ENCODE measurements at places on chromosomes 1 and 21.

DNA sequence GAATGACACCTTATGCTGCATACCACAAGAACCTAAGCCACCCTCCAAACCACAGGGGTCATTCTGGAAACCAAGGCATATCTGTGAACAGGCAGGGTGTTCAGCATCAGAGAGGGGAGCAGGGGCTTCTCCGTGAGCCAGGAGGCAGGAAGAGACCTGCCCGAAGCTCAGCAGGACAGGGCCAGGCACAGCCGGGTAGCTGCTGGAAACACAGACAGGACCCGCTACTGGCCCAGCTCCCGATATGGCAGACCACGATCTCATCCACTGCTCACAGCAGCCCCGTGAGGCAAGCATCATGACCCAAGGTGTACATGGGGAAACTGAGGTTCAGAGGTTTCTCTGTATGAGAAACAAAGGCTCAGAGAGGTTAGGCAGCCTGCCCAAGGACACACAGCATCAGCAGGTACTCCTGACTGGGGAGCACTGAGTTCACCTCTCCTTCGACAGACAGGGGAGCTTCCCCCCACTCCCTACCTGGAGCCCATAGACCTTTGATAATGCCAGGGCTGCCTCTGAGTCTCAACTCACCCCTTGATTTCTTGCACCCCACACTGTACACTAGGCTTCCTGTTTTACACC, 317.7 kb downstream of the MATN1 start:
- no peak for DNase-seq

GRCh38 chr1:207827488-207827830, 75.6 kb downstream of the CD46 start:
- DNase-seq: no peak

DNA sequence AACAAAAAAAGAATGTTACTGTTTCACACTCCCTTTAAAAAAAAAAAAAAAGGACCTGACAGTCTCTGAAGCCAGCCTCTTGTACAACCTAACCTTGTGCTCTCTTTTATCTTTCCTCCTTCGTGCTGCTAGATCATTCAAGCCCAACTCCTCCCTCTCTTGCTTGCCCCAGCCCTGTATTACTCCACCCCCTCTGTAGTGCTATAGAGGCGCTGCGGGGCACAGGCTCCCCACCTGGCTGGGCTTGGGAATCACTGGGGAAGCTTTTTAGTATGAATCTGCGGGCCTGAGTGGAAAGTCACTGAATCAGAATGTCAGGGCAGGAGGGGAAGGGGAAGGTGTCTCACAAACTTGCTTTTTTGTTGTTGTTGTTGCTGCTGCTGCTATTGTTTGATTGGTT, 383.7 kb upstream of the CAMK1G start:
- DNase-seq: no peak

- no peak for DNase-seq
Measured at GRCh38 chr1:38455829-38456530, 403.6 kb downstream of the RRAGC start.

GRCh38 chr21:35559128-35559828, 501.0 kb downstream of the SETD4 start:
- DNase-seq: no peak

GRCh38 chr1:2376931-2377672, 14.3 kb downstream of the MORN1 start:
- DNase-seq: no peak

DNA sequence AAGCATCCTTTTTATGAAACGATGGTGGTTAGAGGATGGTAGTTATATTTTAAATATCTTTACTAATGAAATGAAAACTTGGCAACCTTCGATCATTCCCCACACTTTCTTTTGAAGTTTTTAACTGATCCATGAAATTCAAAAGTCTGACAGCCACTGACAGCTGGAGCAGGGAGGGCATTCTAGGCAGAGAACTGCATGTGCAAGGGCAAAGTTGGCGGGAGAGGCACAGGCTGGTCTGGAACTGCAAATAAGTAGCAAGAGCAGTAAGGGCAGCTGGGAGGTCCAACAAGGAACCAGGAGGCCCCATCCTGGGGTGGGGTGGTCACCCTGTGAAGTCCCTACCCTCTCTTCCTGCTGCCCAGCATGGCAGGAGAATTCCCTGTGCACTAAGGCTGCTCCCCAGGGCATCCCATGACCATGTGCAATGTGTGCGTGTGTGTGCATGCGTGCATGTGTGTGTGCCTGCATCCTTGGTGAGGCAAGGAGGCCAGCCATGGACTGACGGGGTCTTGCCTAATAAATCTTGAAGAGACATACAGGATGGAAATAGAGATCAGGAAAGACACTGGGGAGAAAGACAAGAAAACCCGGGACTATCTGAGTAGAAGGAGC, 33.1 kb upstream of the FOXO6 start:
- no peak for DNase-seq

DNA sequence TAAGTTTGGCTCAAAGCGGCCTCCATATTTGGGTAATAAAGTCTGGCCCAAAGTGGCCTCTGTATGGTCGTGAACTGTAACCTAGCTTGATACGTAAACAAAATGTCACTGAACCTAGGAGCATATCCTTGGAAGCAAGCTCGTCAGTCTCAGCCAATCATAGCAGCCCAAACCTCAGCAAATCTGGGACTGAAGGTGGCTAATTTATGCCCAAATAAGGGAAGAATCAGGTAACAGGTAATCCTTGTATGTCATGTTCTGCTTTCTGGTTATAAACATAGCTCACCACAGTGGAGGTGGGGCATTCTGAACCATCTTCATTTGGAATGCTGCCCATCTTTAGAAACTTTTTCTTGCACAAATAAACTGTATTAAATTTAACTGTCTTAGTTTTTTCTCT, 281.1 kb downstream of the TTLL7 start:
- no peak for DNase-seq

DNA sequence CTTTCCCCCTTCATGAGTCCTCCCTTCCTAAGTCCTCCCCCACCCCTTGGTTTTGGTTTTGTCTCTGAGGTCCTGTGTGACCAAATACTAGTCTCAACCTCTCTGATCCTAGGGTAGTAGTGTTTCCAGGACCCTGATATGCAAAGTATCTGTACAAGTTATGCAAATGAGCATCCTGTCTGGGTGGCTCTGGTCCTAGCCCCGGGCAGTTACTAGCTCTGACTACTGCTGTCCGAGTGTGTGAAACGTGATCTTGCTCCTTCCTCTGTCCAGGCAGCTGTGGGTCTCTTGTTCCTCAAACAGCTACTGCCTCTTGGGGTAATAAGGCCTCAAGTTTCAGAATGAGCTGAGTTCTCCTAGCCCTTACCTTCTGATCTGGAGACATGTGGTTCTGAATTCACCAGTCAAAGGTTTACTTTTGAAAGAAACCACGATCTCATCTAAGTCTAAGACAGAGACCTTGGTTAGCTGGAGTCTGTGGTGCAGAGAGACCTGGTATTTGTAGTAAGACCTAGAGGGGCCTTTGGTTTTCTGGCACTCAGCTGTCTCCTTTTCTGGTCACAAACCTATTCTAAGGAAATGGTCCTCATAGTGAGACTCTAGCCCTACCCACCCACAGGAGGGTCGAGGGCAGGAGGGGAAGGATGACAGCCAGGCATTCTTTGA, 31.0 kb upstream of the IL19 start:
- DNase-seq: no peak

DNA sequence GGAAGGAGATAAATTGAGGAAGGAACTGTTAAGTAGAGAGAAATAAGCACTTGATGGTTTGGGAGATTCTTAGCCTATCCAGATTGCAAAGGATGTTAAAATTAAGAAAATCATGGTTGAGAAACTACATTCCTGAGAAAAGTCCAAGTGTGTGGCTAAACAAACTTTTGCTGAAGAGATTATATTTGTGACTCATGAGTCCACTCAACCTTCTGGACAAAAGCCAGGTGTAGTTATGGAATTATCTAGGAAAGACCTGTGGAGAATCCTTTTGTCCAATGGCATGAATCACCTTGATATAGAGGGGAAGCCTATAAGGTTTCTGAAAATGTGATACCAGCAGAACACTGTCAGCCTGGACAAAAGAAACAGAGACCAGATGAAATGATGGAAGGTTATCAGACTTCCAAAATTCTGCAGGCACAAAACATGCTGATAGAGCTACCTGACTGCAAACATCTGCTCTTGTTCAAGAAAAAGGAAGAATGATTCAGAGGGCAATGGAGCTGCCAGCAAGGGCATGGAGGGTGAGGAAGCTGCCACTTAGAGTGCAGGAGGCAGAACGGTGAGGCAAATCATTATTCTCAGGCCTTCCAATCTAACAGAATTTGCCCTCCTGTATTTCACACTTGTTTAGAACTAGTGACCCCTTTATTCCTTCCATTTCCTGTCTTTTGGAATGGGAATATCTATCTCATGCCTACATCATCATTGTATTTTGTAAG, 300.6 kb upstream of the PRMT6 start:
- no peak for DNase-seq

- no peak for DNase-seq
Measured at GRCh38 chr21:38714039-38714817, 91.5 kb upstream of the ETS2 start.

All from stimulated activated CD8-positive, alpha-beta memory T cell treated with anti-CD3 and anti-CD28 coated beads, Interleukin-15, amount 100 ng/mL, for 4 hours (primary cell).